ENCODE measurements at places on chromosomes 5 and 9.

DNA sequence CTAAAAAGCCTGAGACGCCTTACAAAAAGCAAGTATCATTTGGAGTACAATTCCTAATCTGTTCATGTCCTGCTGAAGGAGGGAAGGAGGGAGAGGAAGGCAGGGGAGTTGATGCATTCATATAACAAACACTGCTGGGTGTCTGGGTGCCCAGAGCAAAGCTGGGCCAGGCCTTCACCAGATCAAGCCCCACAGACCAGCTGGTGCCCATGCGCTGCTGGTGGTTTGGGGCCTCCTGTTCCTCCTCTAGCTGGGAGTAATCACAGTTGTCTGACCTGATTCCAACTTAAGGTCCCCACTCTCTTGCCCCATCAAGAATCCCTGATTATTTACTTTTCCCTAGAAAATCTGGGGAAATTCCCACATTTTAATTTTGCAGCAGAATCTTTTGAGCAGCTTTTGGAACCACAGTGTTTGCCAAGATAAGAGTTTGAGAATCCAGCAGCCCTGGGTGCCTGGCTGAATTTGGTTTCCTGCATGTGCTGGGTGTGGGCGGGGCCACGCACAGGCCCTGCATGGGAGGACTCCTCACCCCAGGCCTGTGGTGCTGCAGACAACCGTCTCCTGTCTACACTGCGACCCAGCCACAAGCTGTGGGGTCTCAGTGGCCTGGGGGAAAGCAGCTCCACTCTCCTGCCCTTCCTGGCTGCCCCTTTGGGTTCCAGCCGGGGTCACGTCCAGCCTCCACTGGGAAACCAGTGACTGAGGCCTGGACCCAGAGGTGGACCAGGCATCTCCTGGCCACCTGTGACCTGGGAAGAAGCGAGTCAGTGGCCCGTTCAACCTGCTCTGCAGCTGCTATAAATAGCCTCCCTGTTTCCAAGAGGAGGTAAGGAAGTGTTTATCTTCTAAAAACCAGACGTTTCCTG is 47.5 kb downstream of the NEURL1B start:
- peak; percentile 69 for DNase-seq

DNA sequence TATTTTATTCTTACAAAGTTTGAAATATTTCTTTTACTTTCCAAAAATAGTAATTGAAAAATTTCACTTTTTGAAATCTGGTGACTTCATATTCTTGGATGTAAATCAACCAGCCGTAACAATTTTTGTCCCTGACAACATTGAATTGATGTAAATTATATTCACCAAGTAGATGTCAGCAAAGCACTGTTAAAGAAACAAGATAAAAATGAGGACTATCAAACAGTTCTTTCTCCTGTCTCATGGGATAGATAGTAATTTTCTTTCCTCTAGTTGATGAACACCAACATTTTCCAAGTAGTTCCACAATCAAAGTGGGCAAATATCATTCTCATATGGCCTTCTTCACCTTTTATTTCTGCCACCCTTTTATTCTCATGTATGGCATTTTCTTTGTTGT is 1461.9 kb downstream of the MAT2B start:
- DNase-seq, result no peak

GRCh38 chr9:127175764-127176163 is 53.3 kb upstream of the ANGPTL2 start:
- DNase-seq, result no peak

GRCh38 chr9:129981180-129981907 is 61.6 kb downstream of the FNBP1 start:
- DNase-seq, result no peak

- DNase-seq, result no peak
Observed at GRCh38 chr5:11166923-11167322, 405.9 kb upstream of the DAP start.

GRCh38 chr9:98807070-98807813 is at the start of gene GALNT12:
Gene GALNT12, plus strand, starts transcription at chr9:98807670. Its CDS starts 29 bp downstream, at chr9:98807699.
- DNase-seq, result peak; percentile 73

GRCh38 chr5:163503106-163504078 is 2.0 kb upstream of the MAT2B start:
- peak; percentile 35 for DNase-seq

DNA sequence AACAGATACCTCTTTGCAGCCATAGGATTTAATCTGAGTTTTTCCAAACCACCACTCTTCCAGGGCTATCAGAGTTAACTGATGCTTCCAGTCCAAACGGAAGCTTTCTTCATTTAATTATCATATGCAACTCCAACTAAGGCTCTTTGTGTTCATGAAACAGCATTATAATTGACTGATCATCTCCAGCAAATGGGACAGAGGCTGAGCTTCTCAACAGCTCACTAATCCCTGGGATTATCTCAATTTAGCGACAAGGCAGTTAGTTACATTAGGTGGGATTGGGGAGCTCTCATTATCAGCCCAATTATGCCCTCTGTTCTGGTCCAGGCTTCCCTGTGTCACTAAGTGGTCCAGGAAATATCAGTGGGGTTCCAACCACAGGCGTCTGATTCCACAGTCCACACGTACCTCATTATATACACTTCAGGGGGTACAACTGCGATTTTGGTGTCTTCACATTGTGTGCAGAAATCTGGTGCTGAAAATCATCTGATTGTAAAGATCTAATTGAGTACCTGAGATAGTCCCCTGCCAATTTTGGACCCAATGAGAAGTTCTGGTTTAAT is 313.5 kb upstream of the PANK3 start:
- DNase-seq, result no peak

GRCh38 chr9:111662576-111663300 is 1.3 kb downstream of the GNG10 start:
- DNase-seq, result no peak

DNA sequence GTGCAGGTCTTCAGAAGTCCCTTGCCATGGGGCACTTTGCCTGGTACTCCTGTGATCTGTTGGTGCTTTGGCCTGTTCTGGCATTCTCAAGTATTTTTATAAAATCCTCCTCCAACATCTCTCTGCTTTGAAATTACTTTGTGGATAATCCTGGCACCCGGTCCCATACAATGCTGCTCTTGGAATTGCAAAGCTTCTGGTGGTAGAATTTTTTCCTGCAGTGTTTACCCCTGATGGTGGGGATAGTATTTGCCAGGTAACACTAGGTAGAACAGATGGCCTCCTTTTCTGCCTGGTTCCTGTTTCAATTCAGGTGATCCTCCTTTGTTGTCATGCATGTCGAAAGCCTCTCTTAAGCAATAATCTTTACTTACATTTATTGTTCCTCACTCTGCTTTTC is 109.8 kb upstream of the ATP10B start:
- no peak for DNase-seq

GRCh38 chr9:105608721-105609598 is 51.0 kb downstream of the FKTN start:
- DNase-seq, result peak; percentile 34

- peak; percentile 54 for DNase-seq
Observed at GRCh38 chr9:84404095-84404686, 63.6 kb upstream of the SLC28A3 start.

DNA sequence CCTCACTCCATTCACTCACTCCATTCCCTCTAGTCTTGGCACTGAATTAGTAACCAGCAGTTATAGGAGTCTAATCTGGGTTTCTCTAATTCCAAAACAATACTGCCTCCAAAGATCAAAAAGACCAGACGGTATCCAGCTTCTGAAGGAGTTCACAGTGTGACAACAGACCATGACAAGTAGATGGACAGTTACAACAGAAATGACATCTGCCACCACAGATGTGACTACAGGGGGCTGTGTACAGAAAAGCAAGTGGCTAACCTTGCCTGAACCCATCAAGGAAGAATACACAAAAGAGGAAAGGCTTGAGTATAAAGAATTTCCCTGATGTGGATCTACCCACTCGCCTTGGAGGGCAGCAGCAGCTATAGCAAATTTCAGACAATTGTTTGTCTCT is 112.4 kb downstream of the ACTL7B start:
- no peak for DNase-seq

DNA sequence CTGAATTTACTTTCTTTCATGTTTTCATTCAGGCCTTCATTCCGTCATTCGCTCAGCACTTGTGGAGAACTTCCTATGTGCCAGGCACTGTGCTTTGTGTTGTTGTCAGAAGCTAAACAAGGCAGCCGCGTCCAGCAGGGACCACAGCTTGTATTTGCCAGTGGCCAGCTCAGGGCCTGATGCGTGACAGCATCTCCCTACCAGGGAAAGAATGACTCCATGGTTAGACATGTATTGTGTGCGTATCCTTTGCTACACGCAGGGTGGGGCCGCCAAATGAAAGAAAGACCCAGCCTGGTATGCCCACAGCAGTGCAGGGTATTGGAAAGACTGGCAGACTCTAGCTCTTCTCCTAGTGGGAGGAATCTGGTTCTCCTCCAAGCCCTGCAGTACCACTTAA is 4.7 kb upstream of the COL27A1 start:
- DNase-seq, result no peak

DNA sequence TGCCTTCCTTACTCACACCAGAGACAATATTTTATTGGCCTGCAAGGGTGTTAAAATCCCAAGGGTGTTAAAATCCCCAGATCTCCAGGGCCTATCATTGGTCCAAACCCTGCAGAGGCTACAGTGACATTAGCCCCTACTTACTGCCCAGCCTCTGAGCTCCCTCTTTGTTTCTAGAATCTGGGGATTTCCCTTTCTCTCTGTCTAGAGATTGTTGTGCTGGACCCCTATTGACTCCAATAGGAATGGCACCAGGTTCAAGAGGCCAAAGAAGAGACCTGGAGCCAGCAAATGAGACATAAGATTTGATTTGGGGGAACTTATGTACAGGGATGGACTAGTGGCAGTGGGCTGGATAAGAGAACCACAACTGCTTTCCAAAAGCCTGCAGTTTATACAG is 53.3 kb upstream of the ZBED3 start:
- DNase-seq, result no peak

DNA sequence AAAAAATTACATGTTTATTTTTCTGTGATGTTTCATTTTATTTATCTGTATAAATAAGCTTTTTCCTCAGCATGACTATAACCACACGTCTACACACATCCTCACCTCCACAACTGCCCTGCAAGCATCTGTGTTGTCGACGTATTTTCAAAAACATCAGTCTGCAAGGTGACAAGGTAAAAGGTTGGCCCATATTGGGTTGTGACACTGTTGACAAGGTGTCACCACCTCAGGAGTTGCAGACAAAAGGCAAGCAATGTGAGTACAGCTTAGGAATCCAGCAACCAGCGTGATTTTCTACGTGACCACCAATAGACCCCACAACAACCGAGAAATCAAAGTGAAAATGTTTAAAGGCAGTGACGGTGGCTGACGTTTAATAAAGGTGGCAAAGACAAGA is 187.6 kb downstream of the PARP8 start:
- no peak for DNase-seq

GRCh38 chr5:31238497-31238896 is 45.0 kb downstream of the CDH6 start:
- DNase-seq, result no peak

GRCh38 chr9:69425136-69425801 is 100.3 kb downstream of the ENTREP1 start:
- no peak for DNase-seq

- no peak for DNase-seq
Observed at GRCh38 chr5:174338185-174339010, 292.9 kb downstream of the NSG2 start.

- DNase-seq, result no peak
Observed at GRCh38 chr5:14851999-14852526, 19.5 kb downstream of the ANKH start.

- no peak for DNase-seq
Observed at GRCh38 chr5:179430193-179431175, 85.2 kb upstream of the ADAMTS2 start.

DNA sequence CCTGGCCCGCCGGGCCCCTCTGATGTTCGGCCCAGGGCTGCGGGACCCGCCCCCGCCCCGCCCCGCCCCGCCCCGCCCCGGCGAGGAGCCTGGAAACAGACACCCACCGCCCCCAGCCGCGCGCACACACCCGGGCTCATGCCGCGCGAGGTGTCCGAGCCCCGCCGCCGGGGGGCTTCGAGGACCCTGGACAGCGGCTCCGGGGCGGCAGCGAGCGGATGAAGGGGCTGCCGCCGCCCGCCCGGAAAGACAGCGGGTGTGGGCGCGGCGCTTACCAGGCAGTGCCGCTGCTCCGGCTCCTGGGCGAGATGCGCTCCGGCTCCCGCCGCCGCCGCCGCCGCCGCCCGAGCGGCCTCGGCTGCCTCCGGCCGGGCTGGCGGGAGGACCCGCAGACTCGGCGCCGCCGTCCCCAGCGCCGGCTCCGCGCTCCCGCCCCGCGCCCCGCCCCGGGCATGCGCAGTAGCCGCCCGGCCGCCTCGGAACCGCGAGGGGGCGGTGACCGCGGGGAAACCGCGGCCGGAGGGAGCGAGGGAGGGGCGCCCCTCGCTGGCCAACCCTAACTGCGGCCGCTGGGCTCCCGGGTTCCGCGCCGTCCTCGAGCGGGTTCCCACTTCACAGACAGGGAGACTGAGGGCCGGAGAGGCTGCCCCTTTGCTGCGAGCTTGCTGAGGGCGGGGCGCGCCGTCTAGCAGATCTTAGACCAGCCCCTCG is at the start of gene GPRIN1:
GPRIN1 (minus strand) TSS at position 433 of the 711 bp plus-strand sequence. CDS start 10,322 bp downstream, outside the sequence.
- DNase-seq, result peak; percentile 96

GRCh38 chr5:111116550-111116949 is 24.4 kb downstream of the WDR36 start:
- no peak for DNase-seq

DNA sequence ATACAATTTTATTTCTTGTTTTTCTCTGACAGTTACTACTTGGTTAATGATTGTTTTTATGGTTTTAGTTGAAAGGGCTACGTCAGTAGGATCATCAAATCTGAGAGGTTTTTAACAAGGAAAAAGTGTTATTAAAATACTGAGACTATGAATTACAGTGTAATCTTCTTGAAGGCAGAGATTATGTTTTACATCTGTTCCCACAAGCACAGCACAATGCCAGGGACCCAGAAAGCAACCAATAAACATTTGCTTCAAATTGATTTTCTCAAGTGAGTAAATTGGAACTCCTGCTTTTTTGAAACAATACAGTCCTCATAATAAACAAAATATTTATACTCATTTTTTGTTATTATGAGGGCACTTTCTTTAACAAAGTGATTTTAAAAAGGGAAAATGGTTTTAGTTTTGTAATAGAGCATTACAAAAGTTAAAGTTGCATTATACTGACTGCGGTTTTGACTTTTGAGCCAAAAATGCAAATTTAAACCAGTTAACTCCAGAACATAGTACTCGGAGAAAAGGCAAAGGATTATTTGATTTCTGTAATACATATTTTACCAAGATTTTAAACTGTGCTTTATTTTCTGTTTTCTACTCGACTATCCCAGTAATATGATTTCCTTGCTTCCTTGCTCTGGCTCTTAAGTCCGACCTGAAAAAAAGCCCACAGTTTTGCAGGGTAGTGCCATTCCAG is 176.9 kb downstream of the GDNF start:
- DNase-seq, result no peak

- DNase-seq, result peak; percentile 38
Observed at GRCh38 chr5:153896701-153897100, 142.0 kb downstream of the FAM114A2 start.

GRCh38 chr5:169728-170094 is 21.6 kb upstream of the LRRC14B start:
- no peak for DNase-seq

All from GM10248 (cell line).